RPMI8226 (cell line): ENCODE measurements at places on chromosomes 7 and 10.

DNA sequence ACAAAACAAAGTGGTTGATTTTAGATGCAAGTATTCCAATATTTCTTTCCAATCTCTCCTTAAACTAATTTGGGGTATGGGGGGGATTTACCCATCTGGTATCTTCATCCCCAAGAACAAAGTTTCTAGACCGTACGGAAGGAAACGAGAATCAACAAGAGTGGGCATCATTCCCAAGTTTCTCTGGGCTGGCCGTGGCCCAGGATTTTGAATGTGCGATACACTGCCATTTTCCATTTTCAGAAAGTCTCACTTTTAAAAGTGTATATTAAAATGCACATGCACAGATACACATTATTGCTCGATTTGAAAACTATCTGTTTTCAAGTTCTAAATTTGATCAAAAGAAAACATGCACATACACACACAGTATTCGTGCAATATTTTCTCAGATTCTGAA is 234.5 kb downstream of the CHCHD3 start:
- DNase-seq, result no peak

DNA sequence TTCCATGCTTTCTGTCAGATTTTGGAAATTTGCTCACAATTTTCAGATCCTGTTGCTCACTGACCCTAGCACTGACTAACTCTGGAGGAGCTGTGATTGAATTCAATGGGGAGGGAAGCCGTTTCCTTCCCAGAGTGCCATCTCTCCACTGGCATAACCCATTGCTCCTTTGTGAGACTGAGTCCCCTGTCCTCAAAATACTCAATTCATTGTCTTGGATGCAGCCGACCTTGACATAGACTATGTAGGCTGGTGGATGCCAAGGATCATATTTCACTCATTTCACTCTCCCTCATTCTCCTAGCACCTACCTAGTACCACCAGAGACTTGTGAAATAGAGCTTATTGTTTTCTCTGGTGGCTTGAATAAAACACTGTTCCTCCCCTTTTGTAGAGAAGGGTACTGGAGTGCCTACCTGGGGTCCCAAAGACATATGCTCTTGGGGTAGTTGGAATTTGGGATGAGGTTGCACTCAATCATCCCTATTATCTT is 511.3 kb upstream of the ZMIZ1 start:
- DNase-seq, result no peak

DNA sequence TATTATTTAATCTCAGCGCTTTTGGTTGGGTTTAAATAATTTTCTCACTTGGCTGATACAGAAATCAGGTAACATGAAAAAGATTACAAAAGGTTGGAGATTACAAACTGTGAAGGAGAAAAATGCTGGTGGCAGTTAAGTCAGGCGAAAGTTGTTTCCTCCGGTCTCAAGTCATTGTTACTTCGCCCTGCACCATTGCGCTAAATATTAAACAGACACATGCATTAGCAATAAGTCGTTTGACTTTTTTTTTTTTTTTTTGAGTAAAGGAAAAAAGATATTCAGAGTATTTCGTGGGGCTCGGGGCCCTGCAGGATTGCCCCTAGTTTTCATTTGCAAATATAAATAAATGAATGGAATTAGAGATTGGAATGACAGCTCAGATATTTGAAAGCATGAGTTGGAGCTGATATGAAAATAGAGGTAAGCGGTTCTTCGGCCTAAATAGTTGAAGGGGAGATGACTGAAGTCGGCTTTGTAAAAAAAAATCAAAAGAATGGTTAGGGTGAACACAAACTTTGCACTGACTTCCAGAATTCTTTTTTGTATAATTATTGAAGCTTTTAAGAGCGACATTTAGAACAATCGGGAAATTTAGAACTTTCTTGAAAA is 914 bp downstream of the SDHAF3 start:
- peak; percentile 24 for DNase-seq

- DNase-seq, result no peak
These were observed 144.1 kb downstream of the HERPUD2 start for GRCh38 chr7:35550831-35551230.

GRCh38 chr10:88918191-88918905 is 34.2 kb downstream of the ACTA2 start:
- DNase-seq, result no peak

- DNase-seq, result no peak
These were observed 201.2 kb upstream of the CELF2 start for GRCh38 chr10:10816447-10816846.

DNA sequence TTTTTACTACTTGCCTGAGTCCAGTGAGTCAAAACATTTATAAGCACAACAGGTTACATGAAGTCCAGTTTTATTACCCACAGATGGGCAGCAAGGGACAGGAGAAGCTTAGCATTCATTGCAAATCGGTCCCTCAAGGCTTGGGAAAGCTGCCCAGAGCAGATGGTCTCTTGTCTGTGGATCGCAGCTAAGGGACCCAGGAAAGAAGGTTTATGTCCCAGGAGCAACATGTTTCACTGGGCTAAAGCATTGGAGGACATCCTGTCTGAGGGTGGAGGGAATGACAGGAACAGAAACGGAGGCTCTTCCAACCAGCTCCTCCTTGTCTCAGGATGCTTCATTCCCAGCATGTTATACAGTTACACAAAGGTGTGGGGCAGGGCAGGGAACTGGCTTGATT is 39.3 kb downstream of the TRIM24 start:
- no peak for DNase-seq

DNA sequence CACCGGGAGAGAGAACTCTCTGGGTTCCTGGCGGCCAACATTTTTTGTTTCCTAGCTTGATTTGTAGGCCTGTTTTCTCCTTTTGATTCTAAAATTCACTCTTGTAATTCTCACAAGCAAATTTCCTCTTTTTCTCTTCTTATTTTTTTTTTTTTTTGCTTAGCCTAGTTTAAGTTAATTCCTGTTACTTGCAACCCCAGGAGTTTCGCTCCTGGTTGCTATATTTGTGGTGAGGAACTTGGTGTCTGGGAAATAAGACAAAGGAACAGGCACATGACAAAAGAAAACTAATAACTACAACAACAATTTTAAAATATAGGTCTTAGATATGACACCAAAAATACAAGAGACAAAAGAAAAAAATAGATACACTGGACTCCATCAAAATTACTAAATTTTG is 6.7 kb downstream of the AOAH start:
- no peak for DNase-seq

DNA sequence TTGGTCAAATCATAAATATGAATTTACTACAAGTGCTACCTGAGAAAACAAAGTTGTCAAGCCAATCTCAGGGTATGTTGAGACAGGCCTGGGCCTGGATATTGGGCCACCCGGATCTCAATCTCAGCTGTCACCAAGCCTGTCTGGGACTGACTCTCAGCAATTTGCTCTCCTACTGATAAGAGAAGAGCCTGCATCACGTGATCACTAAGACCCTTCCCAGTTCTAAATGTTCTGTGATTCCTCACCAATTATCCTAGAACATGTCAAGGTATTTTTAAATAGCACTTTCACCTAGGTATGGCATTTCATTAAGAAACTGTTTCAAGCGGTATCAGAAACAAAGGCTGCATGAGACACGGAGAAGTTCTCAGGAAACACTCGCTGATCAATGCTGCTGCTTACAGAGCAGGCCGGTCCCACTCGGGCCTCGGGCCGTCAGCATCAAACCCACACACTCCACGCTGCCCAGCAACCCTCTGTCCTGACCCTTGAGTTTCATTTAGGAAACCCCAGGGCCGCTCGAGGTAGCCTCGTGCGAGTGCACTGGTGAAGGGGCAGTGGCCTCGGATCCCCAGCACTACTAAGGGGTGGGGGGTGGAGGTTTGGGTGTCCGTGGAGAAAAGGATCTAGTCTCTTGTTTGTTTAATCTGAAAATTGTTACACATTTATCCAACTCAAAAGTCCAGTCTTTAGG is 4.1 kb downstream of the KLF6 start:
- no peak for DNase-seq

DNA sequence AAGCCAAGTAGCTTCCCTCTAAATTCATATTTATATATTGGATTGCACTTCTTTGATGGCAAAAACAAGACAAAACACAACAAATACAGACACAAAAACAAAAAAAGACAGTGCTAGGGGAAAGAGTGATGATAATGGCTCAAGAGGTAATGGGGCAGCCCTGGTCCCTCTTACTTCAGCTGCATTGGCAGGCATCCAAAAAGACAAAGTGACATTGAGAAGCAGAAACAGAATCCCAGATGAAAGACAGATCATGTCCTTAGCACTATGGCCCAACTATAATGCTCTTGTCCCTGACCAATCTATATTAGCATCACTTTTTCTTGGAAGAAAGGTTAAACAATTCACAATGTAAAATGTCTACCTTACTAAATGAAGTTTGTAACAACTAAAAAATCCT is 76.2 kb downstream of the GPR85 start:
- DNase-seq, result no peak

GRCh38 chr10:69960988-69961880 is 91.4 kb upstream of the MACROH2A2 start:
- DNase-seq, result peak; percentile 30

DNA sequence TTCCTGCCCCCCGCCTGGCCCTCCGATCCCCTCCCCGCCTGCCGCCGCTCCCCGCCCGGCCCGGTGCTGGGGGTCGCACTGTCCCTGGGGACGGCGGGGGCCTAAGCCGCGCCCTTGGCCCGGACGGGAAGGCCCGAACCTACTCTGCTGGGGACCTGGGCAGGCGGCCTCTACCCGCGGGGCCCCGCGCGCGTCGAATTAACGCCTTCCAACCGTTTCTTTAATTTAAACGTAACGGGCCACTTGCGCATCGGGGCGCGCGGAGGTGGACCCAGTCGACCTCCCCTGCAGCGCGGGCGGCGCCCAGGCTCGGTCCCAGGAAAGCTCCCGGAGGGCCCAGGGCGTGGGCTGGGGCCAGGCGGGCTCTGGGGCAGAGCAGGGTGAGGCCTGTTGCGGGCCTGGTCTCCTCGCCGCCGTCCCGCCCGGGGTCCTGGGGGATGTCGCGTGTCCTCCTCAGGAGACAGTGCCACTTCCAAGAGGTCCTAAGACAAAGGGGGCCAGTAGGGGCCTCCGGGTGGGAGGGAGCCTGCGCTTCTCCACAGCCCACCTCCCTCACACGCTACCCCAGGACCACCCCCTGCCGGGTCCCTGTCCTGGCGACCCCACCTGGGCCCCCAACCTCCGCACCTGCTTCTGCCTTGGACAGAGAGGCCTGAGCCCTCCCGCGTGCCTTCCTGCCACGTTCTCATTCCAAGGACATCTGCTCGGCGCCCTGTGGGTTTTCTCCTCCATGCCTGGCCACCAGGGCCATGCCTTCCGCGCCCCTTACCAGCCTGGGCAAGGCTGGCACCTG is 658 bp upstream of the PTPRN2 start:
- no peak for DNase-seq

GRCh38 chr10:72563327-72563932 is 62.4 kb downstream of the MICU1 start:
- DNase-seq, result no peak

GRCh38 chr7:127844165-127844564 is 187.1 kb downstream of the LRRC4 start:
- no peak for DNase-seq

DNA sequence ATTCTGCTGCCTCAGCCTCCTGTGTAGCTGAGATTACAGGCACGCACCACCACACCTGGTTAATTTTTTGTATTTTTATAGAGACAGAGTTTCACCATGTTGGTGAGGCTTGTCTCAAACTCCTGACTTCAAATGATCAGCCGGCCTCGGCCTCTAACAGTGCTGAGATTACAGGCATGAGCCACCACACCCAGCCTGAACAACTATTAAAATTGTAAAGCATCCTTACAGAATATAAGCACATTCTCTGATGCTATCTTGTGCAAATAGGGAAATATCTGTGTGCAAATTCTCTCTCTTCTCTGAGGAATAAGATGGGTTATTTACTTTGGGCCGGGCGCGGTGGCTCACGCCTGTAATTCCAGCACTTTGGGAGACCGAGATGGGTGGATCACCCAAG is 12.5 kb downstream of the NUDCD3 start:
- DNase-seq, result no peak

DNA sequence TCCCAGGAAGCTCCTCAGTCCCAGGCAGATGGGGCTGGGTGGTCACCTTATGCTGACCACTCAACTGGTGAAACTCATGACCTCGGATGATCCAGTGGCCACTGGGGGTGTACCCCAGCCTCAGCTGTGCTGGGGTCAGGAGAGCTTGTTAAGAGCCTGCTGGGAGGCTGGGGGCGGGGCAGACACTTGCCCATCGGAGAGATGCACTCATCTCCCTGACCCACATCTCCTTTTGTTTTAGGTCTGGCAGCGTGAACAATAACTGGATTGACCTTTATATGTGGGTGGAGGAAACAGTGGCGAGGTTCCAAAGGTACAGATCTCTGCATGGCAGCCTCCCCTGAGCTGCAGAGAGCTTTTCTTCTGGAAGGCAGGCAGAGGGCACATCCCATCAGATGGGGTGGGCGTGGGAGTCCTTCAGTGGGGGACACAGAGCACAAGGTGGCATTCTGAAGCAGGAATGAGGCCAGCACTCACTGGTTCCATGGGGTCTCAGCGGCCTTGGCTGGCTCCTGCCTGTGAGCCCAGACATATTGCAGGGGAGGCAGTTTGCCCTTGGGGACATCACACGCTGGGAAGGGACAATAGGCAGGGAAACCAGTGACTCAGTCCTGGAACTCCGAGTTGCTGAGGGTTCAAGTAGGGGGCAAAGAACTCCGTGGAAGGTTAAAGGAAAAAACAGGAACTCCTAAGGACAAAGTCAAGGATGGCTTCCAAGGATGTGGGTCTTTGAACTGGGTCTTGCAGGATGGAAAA is 5.2 kb downstream of the ANTXRL start:
- no peak for DNase-seq

- DNase-seq, result peak; percentile 77
These were observed 359.3 kb downstream of the HGF start for GRCh38 chr7:81410471-81411117.

- DNase-seq, result no peak
These were observed 4.2 kb upstream of the HOXA10 start for GRCh38 chr7:27178366-27178765.
